Stimulated activated CD8-positive, alpha-beta memory T cell treated with anti-CD3 and anti-CD28 coated beads, Interleukin-7, amount 100 ng/mL, for 1 hour (primary cell): ENCODE measurements at places on chromosomes 7 and 10.

- no peak for DNase-seq
These were observed 4.2 kb downstream of the CYP2C18 start for GRCh38 chr10:94687625-94688248.

GRCh38 chr10:119516381-119517234 lies 25.9 kb downstream of the RGS10 start:
- no peak for DNase-seq

DNA sequence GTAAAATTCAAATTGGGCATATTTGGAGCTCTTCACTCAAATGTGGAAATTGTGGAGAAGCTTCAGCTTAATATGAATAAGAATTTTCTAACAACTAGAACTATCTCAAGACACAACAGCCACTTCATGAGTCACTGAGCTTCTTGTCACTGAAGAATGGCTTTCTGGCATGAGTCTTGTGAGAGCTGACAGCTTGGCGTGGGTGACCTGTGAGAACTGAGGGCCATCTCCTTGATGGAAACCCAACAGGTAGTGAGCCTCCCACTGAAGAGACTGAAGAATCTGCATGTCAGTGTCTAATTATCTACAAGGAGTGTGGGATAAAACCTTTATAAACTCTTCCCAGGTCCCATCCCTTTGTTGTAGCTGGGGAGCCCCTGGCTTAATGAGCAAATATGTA lies 66.0 kb downstream of the CLEC2L start:
- DNase-seq: no peak

GRCh38 chr10:60185421-60185820 lies 204.3 kb downstream of the ANK3 start:
- DNase-seq: no peak

GRCh38 chr7:113698556-113699220 lies 220.1 kb downstream of the PPP1R3A start:
- no peak for DNase-seq
